Activated naive CD4-positive, alpha-beta T cell treated with Interleukin-2 at 50 U/mL for 16 hours (primary cell): ENCODE measurements at places on chromosomes 5 and 9.

DNA sequence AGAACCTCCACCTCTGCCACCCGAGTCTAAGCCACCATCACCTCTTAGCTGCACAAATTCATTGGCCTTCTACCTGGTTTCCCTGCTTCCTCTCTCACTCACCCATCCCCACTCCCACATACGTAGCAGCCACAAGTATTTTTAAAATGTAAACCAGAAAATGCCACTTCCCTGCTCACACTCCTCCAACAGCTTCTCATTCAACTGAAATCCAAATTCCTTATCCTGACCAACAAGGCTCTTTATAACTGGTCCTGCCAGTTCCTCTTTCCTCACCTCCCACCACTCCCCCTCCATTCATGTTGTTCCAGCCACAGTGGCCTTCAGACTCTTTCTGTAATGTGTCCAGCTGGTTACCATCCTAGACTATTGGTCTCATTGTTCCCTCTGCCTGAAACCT is 25.0 kb upstream of the PALM2AKAP2 start:
- no peak for DNase-seq

GRCh38 chr5:173771121-173771724 is 116.9 kb upstream of the CPEB4 start:
- no peak for DNase-seq

DNA sequence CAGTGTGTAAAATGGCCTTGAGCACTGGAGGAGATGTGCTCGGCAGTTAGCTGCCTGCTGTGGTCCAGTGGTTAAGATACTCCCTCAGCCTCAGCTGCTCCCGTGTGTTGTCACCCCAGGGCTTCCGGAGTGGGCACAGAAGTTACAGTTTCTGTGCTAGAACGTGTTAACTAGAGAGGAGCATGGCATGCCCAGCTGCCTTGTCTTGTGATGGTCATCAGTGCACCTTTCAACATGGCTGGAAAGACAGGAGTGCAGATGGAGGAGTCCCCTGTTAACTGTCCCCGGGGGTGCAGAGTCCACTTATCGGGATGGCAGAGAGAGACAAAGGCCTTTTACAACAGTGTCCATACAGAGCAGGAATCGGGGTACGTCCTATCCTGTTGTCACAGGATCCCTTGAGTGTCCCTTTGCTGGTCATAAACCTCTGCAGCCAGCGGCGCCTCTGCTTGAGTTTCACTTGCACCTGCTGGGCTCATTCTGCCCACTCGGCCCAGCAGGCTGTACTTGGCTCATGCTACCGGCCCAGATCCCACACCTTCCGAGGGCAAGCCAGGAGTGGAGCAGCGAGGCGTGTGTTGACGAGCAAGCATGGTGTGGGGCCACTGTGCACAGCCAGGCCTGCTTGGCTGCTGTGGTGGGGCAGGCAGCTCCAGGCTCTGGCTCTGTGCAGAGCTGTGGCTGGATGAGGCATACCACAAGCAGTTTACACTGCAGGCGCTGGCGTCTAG is 112.6 kb downstream of the EHMT1 start:
- DNase-seq: no peak

- no peak for DNase-seq
These were observed 145.8 kb upstream of the MEF2C start for GRCh38 chr5:89028595-89029285.

GRCh38 chr5:15440434-15440833 is 59.5 kb upstream of the FBXL7 start:
- DNase-seq: no peak

DNA sequence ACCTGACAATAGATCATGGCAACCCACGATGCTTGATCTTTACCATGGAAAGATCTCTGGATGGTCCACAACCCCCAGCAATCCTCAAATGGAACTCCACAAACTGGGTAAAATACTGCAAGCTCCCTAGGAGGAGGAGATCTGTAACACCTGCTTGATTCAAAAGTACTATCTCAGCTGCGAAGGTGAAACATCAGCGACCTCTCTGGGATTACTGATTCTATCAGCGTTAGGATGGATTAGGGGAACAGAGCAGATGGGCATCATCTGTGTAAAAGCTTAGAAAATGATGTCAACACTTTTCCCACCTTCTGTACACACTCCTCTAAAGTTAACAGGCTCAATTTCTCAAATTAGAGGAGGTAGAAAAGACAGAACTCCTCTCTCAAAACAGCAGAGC is 31.5 kb upstream of the TRPC7 start:
- DNase-seq: no peak

- DNase-seq: no peak
These were observed 12.1 kb upstream of the DIPK1B start for GRCh38 chr9:136700304-136700703.

GRCh38 chr9:97386733-97387503 is 25.0 kb upstream of the TDRD7 start:
- DNase-seq: peak; percentile 79

GRCh38 chr5:6455571-6456200 is 7.0 kb downstream of the UBE2QL1 start:
- DNase-seq: no peak

DNA sequence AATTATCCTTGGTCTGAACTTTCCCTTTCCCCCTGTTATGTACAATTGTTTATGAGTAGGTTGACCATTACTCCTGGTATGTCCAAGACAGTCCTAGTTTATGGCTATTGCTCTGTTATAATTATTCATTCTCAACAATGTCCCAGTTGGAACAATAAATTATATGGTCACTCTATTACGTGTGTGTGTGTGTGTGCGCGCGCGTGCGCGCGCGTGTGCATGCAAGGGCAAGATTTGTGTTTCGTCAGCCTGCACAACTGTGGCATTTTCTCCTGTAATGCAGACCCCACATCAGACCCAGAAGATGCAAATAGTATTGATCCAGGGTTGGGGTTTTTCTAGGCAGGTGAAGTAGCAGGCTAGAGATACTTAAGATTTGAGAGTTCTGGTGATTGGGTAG is 88.4 kb downstream of the ESM1 start:
- no peak for DNase-seq

DNA sequence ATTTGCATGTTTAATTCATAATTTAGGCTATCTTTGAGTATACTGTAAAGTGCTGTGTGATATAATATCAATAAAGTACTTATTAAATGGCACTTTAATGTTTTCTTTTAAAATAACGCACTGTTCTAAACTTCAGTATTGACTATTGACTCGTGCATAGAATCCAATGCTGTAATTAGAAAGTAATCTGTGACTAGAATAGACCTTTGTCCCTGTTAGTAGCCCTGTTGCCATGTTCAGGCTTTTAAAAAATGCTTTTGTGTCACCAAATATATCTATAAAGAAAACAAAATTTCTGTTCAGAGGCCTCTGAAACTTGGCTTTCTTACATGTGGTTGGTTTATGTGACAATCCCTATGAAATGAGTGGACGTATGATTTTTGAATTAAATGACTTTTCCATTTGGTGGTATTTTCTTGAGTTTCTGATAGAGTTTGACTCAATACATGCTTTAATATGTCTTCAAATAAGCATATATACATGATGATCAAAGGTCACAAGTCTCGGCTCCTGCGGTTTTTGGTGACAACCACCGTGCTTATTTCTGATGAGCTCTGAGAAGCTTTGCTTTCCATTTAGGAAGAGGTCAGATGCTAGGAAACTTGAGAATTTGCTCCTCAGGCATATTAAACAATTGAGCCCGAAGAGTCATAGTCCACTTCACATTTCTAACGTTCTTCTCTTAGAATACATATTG is 174.7 kb downstream of the NR3C1 start:
- peak; percentile 43 for DNase-seq

- DNase-seq: peak; percentile 31
These were observed 554 bp downstream of the JAK2 start for GRCh38 chr9:4985386-4986266.

GRCh38 chr5:34728236-34728635 is 72.1 kb downstream of the RAI14 start:
- no peak for DNase-seq
